ENCODE measurements at places on chromosomes 4 and X.

DNA sequence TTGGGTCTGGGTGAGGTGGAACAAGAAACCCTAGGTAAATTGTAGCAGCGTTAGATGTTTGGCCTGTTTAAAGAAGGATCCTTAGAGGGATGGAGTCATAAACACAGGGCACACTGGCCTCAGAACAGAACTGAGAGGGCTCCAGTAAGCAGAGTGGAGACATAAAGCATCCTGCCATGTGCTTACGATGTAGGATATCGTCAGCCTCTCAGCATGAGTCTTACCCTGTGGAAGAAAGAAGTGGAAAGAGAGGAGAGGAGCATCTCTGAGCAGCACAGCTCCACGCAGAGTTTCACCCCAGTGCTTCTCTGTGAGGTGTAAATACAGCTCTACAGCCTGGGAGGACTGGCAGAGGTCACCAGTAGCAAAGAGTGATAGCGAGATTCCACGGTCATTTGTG lies 27.8 kb upstream of the SORBS2 start:
- DNase-seq = no peak

GRCh38 chrX:120377715-120378114 lies 15.8 kb downstream of the ATP1B4 start:
- DNase-seq = no peak

DNA sequence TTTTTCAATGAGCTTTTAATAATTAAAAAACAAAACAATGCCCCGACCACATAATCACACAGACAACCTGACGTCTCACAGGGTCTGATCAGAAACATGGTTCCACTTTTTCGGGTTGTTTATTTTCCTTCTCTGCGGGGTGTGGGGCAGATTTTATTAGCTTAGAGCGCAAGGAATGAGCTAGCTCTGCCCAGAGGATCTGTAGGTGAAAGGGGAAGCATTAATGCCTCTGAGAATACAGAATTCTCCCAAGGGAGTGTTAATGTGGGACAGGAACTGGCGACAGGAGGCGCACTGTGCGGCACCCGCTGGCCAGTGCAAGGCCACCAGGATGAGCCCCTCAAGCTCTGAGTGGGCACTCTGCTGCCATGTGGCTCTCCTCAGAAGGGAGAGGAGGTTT lies 181.5 kb downstream of the TSPAN5 start:
- no peak for DNase-seq

DNA sequence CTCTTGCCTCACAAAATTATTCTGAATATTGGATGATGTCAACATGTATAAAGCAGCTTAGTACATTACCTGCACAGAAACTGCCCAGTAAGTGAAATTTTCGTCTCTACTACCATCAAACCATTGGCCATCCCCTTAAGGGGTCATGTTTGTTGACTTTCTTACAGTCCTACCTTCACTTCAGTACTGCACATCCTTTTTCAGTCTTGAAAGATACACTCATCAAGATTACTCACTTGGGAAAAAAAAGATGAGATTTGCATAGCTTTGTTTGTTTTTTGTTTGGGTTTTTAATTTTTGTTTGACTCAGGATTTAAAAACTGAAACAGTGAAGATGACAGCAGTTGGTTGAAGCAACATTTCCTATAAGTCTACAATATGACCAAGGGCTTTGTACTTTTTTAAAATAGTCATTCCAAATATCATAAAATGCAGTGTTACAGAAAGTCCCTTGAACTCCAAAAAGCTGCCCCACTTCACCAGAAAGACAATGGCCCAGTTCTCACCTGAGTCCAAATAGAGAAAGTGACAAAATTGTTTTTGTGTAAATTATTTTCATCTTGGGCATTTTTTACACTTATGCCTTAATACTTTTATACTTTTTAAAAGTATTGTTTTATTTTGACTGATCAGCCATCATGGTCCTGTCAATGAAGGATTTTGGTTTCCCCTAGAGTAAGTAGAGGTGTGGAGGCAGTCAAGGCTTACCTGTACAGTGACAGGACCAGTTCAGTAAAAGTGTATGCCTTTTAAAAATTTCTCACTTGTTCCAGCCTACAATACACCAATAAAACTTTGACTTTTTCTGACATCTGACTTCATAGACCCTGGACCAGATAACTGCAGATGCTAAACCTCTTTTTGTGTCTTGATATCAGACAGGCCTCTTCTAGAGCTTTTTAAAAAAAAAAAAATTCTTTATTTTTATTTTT lies 59.7 kb upstream of the EDA2R start:
- no peak for DNase-seq

DNA sequence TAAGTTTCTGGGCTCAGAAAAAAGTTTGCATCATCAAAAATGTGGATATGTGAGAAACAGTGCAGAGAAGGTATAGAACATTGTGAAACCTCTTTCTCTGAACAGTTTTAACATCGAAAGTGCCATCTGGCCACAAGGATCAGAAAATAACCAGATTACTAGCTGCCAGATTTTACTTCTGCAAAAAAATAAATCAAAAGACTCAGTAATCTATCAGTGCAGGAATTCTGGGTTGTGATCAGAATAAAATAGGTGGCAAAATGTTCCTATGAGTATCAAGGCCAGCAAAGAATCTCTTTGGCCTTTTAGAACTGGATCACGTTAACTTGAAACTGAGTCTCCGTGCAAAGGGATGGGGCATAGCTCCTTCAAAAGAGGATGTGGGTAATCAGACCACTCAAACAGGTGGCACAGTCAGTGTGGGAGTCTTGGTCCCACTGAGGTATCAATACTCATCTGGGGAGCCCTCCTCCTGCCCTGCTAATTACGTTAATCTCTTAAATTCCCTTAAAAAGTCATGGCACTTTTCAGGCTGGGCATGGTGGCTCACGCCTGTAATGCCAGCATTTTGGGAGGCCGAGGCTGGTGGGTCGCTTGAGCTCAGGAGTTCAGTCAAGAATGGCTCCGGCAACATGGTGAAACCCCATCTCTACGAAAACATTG lies 26.7 kb upstream of the RBM47 start:
- DNase-seq = no peak

- no peak for DNase-seq
These were observed 72.6 kb downstream of the SMARCA5 start for GRCh38 chr4:143586080-143586479.

GRCh38 chr4:45640281-45640680 lies 483.6 kb downstream of the GABRG1 start:
- DNase-seq = no peak

DNA sequence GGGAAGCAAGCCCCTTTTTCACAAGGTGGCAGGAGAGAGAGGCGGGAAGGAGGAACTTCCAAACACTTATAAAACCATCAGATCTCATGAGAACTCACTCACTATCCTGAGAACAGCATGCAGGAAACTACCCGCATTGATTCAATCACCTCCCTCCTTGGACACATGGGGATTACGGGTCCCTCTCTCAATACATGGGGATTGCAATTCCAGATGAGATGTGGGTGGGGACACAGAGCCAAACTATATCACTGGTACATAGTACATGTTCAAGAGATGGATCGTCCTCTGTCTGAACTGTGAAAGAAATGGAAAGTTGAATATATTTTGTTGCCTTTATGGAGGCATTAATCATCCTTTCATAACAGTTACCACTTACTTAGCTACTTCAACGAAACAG lies 12.8 kb downstream of the EREG start:
- DNase-seq = no peak

- DNase-seq = no peak
These were observed 5.0 kb upstream of the ZRSR2 start for GRCh38 chrX:15785176-15785750.

DNA sequence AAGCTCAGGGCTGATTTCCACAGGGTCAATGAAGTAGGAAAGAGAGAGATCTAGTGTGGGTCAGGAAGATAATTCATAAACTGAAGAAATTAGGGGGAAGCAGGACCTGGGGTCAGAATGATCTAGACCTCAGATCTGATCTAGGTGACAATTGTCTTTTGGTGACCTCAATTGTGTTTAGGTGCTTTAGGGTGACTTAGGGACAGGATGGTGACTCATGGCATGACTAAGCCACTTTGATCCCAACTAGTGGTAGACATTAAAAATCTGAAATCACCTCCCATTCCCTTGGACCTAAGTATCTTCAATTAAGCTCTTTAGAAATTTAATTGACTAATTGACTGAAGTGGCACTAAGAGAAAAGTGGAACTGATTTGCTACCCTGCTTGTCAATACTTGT lies 36.7 kb upstream of the GRXCR1 start:
- DNase-seq = no peak

DNA sequence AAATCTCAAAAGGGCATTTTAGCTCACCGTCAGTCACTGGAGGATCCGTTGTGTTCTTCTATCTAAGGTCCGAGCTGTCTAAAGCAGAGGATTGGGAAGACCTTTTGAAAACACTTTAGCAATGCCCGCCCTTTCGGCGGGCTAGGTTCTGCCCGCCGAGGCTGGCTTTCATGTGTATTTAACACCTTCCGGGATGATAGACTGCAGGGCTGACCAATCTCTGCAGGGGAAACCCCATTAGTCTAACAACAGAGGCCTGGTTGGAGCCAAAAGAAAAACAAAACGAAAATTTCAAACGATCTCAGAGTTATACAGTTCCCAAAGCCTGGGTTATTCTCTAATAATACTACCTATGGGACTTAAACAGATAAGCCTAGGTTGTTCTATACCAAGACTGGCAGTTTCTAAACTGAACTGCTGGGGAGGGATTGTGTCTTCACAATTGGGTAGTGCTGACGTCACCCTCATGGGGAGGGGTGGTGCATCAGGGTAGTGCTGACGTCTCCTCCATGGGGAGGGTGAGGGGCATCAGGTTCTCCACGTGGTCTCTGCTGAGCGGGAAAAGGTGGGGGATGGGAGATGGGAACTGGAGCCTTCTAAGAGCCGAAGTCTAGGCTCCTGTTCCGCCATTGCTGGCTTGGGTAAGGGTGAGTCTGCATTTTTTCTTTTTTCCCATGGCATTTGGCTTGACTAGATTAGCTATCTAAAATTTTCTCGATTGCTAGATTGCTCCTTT lies 14.8 kb upstream of the CUL4B start:
- DNase-seq = no peak

- peak; percentile 53 for DNase-seq
These were observed 8.1 kb upstream of the GPR119 start for GRCh38 chrX:130393451-130394074.

GRCh38 chrX:131058136-131058868 lies at the start of gene ARHGAP36:
Gene ARHGAP36 (plus strand): TSS chrX:131058346. CDS start chrX:131081666, 23,320 bp downstream.
- DNase-seq = no peak

DNA sequence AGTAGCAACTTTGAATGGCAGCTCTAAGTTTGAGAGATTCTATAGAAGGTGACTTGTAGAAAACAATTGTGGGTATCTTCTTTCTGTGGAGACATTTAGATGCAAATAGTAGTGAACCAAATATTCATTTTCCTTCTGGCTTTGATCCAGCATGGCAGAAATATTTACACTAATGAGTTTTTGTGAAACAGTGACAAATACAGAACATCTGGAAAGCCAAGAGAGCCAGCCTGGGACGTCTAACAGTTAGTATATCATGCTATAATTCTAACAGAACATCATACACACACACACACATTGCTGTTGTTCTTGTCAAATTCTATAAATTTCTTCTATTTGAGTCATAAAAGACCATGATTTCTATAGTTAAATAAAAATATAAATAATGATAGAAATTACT lies 1777.9 kb downstream of the ARAP2 start:
- no peak for DNase-seq

GRCh38 chrX:65668377-65669310 lies 1.2 kb downstream of the MSN start:
- DNase-seq = no peak

- no peak for DNase-seq
These were observed 78.8 kb downstream of the TMEM164 start for GRCh38 chrX:110081740-110082139.

DNA sequence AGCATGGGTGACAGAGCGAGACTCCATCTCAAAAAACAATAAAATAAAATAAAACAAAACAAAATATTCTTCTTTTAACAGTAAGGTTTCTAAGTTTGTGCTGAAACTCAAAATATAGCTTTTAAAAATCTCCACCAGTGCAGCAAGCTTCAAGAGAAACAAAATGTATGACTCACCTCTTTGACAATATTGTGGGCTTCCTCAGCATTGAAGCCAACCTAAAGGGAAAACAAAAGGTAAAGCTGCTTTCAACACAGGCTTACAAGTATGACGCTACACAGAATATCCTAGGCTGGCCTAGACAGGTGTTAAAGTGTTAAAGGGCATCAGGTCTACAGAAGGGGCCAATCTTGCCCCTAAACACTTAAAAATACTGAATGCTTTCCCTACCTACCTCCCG lies 1.2 kb downstream of the DYNLT3 start:
- DNase-seq = no peak

- peak; percentile 4 for DNase-seq
These were observed 88.8 kb upstream of the PCDH18 start for GRCh38 chr4:137621056-137621455.

DNA sequence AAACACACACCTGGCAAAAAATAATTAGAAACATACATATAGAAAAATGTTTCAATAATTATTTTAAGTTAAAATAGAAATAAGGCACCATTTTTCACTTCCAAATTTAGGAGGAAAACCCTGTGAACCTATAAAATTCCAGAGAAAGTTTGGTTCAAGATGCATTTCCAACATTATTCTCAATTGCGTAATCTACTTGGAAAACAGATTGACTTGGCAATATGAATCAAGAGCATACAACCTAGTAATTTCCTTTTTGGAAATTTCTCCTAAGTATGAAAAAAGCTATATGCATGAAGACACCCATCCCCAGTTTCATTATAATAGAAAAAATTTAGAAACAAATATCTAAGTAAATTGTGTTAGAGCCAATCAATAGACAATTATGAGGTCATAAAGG lies 242.9 kb downstream of the IQCM start:
- DNase-seq = no peak

DNA sequence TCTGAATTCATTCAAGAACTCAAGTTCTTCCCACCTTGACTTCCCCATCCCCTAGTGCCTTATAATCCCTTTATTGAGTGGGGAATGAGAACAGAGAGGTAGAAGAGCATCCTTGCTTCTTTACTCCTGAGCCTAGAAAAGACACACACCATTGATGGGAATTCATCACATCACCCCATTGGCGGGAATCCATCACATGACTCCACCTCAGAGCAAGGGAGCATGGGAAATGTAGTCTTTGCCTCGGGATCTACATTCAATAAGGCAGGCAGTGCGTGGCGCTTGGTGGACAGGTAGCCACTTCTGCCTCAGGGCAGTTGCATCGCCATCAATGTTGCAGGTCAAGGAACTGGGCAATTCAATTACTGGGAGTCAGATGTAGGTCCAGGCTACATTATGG lies 50.7 kb downstream of the MXRA5 start:
- DNase-seq = peak; percentile 2

Measured in SK-N-DZ (cell line).